ENCODE measurements at places on chromosomes 13 and 19.

GRCh38 chr19:55674459-55674840 lies 576 bp upstream of the EPN1 start:
- no peak for DNase-seq

- DNase-seq: no peak
Measured at GRCh38 chr19:27676877-27677276, 1536.1 kb downstream of the UQCRFS1 start.

DNA sequence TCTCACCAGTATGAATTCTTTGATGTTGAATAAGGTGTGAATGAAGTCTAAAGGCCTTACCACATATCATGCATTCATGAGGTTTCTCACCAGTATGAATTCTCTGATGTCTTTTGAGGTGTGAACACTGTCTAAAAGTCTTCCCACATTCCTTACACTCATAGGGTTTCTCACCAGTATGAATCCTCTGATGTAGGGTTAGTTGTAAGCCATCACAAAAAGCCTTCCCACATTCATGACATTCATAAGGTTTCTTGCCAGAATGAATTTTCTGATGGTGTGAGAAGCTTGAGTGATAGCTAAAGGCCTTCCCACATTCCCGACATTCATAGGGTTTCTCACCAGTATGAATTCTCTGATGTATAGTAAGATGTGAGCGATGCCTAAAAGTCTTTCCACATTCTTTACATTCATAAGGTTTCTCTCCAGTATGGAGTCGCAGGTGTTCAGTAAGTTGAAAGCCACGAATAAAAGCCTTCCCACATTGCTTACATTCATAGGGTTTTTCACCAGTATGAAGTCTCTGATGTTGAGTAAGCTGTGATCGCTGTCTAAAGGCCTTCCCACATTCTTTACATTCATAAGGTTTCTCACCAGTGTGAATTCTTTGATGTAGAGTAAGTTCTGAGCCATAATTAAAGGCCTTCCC lies 27.7 kb downstream of the ZNF461 start:
- DNase-seq: no peak

- no peak for DNase-seq
Measured at GRCh38 chr19:17871878-17872250, at the start of gene SLC5A5. Gene SLC5A5 (plus strand): TSS chr19:17871945. CDS start chr19:17872320, 375 bp downstream.

DNA sequence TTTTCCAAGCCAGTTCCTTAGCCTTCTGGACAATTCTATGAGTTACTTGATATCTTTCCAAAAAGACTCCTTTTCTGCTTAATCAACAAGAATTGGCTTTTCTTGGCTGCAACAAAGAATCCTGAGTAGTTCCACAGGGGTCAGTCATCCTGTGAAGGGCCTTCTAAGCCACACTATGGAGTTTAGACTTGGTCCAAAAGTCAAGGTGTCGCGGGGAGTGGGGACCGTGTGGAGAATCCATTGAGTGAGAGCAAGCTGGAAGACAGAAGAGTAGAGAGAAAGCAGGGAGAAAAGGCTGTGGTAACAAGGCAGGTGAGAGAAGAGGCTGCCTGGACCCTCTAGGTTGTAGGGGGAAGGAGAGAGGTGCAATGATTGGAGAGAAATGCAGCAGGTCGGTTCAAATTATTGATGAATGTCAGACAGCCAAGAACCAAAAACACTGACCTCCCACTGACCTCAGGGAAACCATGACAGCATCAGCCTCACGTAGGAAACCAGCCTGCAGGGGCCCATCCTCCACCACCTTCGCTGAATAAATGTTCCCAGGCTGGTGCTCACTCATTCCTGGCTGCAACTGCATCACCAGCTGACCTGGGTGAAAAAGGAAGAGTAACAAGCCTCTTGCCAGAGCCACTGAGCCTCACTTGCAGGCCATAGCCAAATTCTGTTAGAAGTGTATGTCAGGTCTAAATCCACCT lies 7.1 kb upstream of the IFT88 start:
- DNase-seq: no peak

- no peak for DNase-seq
Measured at GRCh38 chr13:75647126-75647784, 11.1 kb downstream of the LMO7 start.

- DNase-seq: no peak
Measured at GRCh38 chr13:63124863-63125262, 1709.2 kb upstream of the PCDH20 start.
